ENCODE measurements at places on chromosomes 3 and 15.

DNA sequence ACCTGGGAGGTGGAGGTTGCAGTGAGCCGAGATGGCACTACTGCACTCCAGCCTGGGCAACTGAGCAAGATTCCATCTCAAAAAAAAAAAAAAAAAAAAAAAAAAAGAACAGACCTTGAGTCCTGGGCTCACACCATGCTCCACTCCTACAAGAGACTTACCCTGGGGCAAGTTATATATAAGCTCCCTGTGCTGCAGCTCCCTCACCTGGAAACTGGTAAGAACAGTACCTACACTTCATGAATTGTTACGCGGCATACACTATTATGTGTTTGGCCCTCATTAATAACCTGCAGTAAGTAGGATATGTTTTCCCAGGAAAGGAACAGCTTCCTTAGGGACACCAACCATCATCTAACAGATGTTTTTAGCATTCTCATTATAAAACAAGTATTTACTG is 119.6 kb downstream of the FMN1 start:
- DNase-seq = no peak

- no peak for DNase-seq
These were observed 38.5 kb downstream of the TAMM41 start for GRCh38 chr3:11808231-11808630.

DNA sequence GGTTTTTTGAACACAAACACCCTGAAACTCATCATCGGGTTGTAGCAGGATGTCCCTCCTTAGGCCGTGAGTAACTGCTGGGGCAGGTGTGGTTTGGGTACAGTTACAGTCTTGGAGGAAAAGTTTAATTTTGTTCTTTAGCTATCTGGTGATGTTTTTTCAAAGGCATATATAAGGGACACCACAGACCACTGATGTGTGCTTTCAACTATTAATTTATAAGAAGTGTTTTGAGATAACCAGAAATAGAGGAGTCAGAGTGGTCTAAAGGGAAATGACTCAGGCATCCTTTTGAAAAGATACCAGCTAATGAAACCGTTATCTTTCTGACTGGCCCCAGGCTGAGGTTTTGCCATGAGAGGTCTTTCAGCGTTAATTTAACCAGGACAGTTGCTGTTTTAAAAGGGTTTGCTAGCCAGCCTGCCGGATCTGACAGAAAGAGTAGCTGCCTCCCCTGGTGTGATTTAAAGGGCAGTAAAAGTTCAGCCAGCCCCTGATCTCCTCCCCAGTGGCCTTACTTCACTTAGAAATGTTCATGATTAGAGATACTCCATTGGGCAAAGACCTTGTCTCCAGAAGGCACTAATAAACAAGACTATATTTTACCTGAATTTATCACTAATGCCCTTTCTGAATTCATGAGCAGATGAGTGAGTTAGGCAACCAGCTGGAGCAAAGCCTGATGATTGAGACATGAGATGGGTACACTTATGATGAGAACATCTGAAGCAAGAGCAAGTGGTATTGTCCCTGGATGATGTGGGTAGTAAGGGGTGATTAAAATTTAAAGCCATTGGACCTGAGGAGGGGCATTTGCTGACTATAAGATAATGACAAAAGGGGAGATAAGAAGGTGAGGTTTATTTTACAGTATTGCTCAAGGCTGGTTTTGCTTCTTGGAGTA is 482.5 kb upstream of the TBL1XR1 start:
- no peak for DNase-seq

DNA sequence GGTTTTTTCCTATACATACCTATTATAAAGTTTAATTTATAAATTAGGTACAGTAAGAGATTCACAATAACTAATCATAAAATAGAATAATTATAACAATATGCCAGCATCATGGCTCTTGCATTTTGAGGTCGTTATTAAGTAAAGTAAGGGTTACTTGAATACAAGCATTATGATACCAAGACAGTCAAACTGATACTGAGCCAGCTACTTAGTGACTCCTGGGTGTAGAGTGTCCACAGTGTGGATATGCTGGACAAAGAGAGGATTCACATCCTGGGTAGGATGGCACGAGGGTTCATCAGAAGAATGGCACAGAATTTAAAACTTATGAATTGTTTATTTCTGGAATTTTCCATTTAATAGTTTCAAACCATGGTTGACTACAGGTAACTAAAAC is 157.2 kb upstream of the IL12A start:
- no peak for DNase-seq

DNA sequence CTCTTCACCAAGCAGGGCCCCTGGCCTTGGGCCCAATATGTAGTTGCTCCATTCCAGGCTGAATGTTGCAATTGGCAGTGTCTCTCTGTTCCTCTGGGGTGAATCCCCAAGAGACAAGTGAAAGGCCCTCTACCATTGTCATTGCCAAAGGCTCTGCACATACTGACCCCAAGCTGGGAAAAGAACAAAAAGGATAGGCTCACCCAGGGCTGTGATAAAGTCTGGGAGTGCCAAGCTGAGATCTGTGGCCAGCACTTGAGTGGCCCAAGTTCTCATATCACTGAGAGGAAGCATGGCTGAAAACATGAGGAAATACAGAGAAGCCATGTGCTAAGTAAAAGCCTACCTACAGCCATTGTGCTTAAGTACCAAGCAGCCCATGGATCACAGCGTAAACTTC is 612.2 kb upstream of the EPHA6 start:
- DNase-seq = no peak

GRCh38 chr3:94069194-94069813 is 6.4 kb downstream of the NSUN3 start:
- no peak for DNase-seq

- DNase-seq = peak; percentile 41
These were observed at the start of gene DZIP1L for GRCh38 chr3:138114988-138115971. Gene DZIP1L, minus strand, starts transcription at chr3:138115608. Its CDS starts 11,637 bp downstream, at chr3:138103971.

- DNase-seq = no peak
These were observed 105.0 kb downstream of the GRM7 start for GRCh38 chr3:6965881-6966280.

DNA sequence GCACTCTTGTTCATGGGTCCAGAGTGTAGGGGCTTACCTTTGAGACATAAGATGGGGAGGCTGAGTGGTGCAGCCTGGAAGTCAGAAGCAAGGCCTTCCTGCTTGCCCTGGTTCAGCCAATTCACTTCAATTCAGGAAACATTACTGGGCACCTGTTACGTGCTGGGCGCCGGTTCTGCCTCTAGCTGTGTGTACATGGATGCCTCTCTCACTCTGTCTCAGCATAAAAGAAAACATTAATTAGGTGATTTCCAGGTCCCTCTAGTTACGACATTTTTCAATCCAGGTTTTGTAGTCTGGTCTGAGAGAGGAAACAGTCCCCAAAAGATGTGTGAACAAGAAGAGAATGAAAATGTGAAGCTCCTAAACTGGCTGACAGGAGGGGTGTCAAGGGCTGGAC is 1.2 kb downstream of the RTP1 start:
- no peak for DNase-seq

DNA sequence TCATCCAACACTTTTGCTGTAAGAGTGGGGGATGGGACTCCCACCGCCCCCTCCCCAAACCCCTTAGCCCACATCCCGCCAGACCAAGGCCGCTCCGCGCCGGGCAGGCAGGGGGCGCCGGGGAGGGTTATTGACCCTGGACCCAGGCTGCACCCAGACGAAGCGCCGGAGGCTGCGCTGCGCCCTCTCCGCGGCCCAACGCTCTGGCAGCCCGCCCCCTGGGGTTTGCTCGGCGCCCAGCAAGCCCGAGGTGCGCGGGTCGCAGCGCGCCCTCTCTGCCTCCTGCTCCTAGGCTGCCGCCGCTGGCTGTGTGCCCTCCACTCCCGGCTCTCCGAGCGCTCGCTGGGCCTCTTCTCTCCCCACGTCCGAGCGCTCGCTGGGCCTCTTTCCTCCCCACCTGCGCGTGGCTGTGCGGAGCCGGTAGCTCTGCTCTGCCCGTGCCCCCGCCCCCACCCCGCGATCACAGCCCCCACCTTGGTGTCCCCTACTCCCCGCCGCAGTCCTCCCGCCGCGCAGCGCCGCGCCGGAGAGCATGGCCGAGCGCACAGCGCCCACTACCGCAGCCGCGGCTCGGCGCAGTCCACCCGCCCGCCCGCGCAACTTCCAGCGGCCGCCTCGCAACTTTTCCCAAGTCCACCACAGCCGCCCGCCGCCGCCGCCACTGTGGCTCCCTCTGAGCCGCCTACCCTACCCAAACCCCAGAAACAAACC is 1.2 kb downstream of the MECOM start:
- DNase-seq = peak; percentile 53

DNA sequence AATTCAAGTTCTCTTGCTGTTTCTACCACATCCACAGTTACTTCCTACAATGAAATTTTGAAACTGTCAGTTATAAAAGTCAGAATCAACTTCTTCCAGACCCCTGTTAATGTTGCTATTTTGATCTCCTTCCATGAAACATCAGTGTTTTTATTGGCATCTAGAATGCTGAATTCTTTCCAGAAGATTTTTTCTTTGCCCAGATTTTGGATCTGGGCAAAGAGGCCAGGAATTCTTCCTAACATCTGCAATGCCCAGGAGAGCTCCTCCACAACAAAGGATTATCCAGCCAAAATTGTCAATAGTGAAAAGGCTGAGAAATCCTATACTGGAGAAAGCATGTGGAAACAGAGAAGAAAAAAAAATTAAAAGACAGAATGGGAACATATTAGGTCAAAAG is 75.5 kb downstream of the SERPINI1 start:
- no peak for DNase-seq

GRCh38 chr3:110894574-110894973 is 177.0 kb upstream of the NECTIN3 start:
- no peak for DNase-seq

DNA sequence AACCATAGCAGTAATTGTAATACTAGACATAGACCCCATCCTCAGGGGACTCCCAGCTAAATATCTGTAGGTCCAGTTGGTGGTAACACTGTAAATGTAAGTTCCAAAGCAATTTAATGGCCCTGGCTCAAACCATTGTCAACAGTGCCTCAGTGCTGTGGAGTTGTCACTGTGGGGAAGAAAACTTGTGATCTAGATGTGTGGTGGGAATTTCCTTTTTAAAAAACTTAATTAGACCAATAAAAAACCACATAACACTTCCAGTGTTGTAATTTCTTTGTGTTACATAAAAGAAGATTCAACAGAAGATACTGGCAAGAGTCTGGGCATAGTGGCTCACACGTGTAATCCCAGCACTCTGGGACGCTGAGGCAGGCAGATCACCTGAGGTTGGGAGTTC is 138.6 kb upstream of the UMPS start:
- DNase-seq = no peak

DNA sequence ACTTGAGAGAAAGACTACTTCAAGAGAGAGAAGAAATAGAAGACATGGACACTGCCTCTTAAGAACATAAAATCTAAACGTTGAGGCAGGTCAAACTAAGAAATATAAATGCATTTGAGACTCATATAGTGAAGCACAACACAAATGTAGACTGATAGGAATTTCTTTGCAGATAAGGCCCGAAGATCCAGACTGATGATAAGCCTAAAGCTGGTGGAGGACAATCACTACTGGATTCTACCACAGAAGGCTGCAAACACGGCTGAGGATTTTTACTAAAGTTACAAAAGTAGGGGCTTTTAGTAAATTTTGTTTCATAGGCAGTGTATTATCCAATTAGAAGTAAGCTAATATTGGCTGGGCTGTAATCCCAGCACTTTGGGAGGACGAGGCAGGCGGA is 278.3 kb downstream of the RAP2B start:
- DNase-seq = no peak

DNA sequence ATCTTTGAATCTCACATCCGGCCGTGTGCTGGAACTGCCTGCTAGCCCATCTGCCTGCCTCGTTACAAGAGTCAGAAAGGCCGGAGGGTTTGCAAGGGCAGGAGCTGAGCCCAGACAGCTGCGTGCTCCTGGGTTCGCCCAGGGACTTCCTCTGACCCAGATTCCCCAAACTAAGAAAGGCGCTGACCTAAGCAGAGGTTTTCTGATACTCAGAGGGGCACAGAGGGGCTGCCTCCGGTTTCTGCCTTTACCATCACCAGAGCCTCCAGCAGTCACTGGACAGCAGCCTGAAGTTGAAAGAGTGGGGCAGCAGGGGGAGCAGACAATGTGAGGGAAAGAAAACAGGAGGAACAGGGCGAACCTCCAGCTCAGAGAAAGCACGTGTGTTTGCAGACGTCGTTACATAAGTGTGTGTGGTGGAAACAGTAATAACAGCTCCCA is 33.4 kb upstream of the RAD18 start:
- no peak for DNase-seq

GRCh38 chr15:45913451-45913850 is 278.6 kb downstream of the SQOR start:
- DNase-seq = no peak

Measured in A549 (cell line).